ENCODE measurements at places on chromosomes 16 and 17. TPM values are rescaled to one million over a fixed set of nuclear protein-coding genes. Genes with fewer than 3 reads are reported as not detected.

The TBX4 gene
- not detected for total RNA-seq

The EMC8 gene
- 19.4 TPM for total RNA-seq

The GPT2 gene
- total RNA-seq: 3.3 TPM

The DHRS7C gene
- not detected for total RNA-seq

The CLDN6 gene
- not detected for total RNA-seq

- no peak for DNase-seq
Observed at GRCh38 chr17:19755821-19756510, 7.9 kb upstream of the ALDH3A1 start.

DNA sequence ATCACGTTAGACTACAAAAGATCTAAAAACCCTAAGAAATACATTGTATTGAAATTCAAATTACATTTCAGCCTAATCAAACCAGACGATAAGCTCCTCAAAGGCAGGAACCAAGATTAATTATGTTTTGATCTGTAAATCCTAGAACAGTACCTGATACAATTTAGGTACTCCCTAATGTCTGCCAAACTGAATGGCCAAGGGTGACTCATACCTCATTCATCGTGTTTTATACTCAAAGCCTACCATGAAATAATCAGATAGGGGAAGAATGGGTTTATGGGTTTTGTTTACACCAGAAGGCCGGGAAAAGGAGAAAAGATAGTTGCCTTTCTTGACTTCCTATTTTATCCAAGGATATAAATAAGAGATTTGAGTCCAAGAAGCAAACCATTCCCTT lies 19.3 kb downstream of the MMD start:
- DNase-seq: no peak

- no peak for DNase-seq
Observed at GRCh38 chr16:10920726-10921427, 21.4 kb downstream of the DEXI start.

DNA sequence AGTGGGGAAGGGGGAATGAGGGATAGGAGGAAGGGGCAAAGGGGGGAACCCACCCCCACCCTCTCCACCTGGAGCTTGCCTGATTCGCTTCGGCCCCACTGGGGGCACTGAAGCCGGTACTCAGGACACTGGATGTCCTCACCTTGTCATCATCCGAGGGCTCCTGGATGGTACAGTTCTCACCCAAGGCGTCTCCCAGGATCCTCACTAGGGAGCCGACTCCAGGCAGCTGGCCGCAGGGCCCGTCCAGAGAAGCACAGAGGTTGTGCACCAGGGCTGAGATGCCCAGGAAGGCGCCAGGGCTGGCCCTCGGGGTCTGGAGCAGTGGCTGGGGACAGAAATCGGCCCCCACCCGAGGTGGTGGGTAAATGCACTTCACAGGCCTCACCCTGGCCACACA lies 92.3 kb downstream of the LITAF start:
- DNase-seq: no peak

- no peak for DNase-seq
Observed at GRCh38 chr16:894841-895240, 75.9 kb downstream of the LMF1 start.
